ENCODE measurements at places on chromosomes 12 and 14.

- DNase-seq = no peak
These were observed 98.1 kb downstream of the NCOR2 start for GRCh38 chr12:124469193-124469888.

GRCh38 chr12:90253136-90253535, 544.5 kb upstream of the ATP2B1 start:
- DNase-seq = no peak

- no peak for DNase-seq
These were observed 39.9 kb downstream of the DNAI7 start for GRCh38 chr12:25155022-25155576.

GRCh38 chr14:71371711-71372396, 464.6 kb downstream of the PCNX1 start:
- no peak for DNase-seq

- no peak for DNase-seq
These were observed 17.1 kb upstream of the STYK1 start for GRCh38 chr12:10690906-10691305.

DNA sequence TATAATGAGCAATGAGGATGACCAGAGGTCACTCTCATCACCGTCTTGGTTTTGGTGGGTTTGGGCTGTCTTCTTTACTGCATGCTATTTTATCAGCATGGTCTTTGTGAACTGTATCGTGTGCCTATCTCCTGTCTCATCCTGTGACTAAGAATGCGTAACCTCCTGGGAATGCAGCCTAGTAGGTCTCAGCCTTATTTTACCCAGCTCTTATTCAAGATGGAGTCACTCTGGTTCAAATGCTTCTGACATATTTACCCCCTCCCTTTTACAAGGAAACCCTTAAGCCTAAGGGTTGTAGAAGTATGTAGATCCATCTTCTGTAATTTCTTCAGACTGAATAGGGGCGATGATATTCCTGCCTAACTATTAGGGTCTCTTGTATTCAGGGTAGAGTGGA, 8.4 kb downstream of the IFI27L1 start:
- no peak for DNase-seq

DNA sequence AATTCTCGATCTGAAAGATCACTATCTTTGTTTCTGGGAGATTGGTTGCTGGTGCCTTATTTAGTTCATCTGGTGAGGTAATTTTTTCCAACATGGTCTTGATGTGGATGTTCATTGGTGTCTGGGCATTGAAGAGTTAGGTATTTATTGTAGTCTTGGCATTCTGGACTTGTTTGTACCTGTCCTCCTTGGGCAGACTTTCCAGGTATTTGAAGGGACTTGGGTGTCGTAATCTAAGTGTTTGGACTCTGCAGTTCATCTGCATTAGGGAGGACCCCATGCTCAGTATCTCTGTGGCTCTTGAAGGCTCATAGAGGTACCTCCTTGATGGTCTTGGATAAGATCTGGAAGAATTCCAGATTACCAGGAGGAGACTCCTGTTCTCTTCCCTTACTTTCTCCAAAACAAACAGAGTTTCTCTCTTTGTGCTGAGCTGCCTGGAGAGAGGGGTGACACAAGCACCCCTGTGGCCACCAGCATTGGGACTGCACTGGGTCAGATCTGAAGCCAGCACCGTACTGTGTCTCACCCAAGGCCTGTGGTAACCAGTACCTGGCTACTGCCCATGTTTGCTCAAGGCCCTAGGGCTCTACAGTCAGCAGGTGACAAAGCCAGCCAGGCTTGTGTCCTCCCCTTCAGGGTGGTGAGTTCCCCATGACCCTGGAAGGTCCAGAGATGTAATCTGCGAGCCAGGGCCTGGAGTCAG, 5.3 kb downstream of the A2ML1 start:
- no peak for DNase-seq

GRCh38 chr14:87794561-87794960, 198.4 kb downstream of the GALC start:
- no peak for DNase-seq

- peak; percentile 78 for DNase-seq
These were observed 268.9 kb downstream of the NPAS3 start for GRCh38 chr14:33207467-33208017.

- no peak for DNase-seq
These were observed 48.0 kb downstream of the ARF6 start for GRCh38 chr14:49940808-49941421.

DNA sequence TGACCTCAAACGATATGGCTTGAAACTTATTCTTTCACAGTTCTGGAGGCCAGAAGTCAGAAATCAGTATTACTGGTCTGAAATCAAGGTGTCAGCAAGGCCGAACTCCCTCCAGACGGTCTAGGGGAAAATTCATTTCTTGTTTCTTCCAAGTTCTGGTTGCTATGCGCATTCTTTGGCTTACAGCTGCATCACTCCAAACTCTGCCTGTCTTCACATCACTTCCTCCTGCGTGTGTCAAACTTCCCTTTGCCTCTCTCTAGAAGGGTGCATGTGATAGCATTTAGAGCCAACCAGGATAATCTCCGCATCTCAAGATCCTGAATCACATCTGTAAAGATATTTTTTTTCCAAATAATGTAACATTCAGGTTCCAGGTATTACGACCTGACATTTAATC, 62.8 kb downstream of the DENND5B start:
- no peak for DNase-seq

DNA sequence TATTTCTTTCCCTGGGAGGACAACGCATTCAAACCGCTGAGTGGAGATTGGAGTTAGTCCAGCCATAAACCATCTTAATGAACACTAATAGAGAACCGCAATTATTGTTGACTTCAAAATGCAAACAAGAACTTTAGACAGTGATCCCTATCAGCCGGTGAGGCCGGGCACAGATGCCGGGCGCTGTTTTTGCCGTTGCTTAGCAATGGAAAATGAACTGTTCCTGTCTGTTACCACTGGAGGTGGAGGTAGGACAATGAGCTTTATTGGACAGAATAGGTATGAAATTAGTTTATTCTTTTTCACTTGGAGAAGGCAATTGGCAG, 216.8 kb downstream of the TTC8 start:
- peak; percentile 42 for DNase-seq

- DNase-seq = no peak
These were observed 83.4 kb downstream of the CNTN1 start for GRCh38 chr12:40775661-40776060.

DNA sequence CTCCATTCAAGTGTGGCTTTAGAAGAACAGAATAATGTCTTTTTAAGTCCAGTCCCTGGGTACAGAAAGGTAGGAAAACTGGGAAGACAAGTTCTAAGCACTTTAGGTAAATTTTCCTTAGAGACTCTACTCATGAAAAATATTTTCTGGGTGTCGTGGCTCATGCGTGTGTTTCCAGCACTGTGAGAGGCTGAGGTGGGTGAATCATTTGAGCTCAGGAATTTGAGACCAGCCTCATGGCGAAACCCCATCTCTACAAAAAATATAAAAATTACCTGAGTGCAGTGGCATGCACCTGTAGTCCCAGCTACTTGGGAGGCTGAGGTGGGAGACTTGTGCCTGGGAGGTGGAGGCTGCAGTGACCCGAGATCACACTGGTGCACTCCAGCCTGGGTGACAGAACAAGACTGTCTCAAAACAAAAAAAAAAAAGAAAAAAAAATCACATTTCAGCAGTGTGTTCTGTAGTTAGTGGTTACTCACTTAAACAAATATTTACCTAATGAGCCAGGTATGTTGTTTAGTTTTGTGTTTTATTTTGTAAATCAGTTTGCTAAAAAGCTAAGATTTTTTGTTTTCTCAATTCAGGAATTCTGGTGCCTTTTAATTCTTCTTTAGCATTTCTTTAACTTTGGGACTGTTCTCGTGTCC, 52.3 kb upstream of the RD3L start:
- DNase-seq = no peak

DNA sequence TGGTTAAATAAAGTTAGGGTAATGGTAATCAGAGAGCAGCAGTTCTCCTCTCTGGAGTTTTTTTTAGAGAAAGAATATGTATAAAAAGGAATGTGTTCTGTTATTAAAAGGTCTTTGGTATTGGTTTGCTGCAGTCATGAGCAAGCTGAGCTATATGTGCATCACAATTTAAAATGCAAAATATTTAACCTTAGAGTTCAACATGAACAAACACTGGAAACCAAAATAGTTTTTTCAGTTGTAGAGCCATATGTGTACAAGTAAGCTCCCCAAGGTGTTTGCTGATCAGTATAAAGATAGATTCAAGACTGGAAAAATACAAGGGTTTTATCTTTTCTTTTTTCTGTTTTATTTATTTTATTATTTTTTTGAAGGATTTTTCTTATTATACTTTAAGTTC, 245.0 kb downstream of the NUBPL start:
- no peak for DNase-seq

GRCh38 chr14:47660158-47660557, 15.2 kb downstream of the MDGA2 start:
- no peak for DNase-seq

Measured in NCI-H1930 (cell line).